ENCODE measurements at places on chromosomes 7 and 10. TPM values are rescaled to one million over a fixed set of nuclear protein-coding genes. Genes with fewer than 3 reads are reported as not detected.

GRCh38 chr7:96320442-96320841 is 1.5 kb downstream of the SLC25A13 start:
- no peak for DNase-seq

Gene CC2D2B
- 1.0 TPM for total RNA-seq

GRCh38 chr10:91610919-91611318 is 22.0 kb downstream of the PPP1R3C start:
- DNase-seq: no peak

DNA sequence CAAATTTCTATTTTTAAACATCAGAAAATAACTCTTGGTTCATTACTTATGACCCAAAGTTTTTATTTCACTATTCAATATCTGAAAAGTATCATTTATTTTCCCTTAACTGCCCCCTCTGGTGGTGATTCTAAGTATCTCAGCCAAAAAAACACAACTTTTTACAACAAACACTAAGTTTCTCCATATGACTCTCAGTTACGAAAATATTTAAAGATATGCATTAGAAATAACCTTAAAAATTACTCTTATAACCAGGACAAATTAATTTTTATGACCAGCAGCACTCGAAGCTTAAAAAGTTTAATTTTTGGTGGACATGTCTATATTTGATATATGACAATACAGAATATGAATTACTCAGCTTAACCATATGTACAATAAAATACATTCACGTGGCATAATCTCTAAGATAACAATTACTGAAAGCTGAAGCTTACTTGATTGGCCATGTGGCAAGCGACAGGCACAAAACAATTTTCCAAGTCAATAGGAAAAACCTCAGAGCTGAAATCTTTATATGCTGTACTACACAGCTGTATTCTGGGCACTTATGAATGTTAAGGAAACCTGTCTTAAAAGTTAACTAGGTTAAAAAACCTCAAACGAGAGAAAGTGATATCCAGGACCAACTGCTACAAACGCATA is 2.3 kb downstream of the HNRNPA2B1 start:
- no peak for DNase-seq

DNA sequence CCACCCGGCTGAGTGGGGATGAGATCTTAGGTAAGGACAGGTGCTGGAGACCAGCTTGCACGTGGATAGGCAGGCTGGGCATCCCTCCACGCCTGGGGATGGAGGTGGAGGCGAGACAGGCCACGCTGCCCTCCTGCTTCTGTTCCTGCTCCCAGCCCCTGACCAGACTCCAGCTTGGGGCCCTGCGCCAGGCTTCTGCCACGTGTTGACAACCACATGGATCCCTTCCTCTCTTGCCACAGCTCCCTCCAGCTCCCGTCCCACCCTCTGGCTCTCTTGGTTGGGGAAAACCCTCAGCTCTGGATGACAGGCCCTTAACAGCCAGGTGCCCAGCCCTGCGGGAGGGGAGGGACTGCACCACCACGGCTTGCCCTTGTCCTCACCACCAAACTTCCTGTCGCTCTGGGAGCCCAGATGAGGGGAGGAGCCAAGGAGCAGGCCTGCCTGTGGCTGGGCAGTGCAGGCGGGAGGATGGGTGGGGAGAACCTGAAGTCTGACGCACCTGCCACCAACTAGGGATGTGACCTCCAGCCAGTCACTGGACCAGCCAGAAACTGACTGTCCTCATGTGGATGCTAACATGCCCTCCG is 36.0 kb downstream of the KCNH2 start:
- DNase-seq: no peak

DNA sequence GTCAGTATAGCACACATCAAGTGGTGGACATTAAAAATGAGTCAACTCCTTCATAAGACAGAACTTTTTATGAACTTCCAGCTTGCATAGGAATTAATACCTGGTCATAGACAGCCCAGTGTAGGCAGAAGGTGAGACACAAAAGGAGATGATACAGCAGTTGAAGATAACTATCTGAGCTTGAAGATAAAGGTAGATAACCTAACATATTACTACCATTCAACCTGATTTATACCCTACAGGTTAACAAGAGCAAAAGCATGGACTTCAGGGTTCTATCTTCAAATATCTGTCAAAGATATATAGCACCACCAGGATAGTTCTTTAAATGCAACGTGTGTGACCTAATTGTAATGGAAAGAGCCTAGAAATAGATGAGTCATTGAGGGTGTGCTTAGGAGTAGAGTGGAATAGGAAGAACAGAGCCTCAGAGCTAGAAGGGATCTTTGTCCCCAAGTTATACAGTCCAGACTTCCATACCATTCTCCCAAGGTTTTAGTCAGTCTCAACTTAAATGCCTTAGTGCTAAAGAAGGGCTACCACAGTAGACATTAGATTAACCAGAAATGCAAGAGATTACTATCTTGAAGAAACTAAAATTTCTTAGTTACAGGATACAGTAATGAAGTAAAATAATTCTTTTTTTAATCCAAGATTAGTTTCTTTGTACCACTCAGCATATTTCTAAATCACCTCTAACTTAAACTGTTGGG is 9.2 kb downstream of the ZNF800 start:
- no peak for DNase-seq

- DNase-seq: no peak
Measured at GRCh38 chr7:28955356-28955717, 2.8 kb downstream of the TRIL start.

DNA sequence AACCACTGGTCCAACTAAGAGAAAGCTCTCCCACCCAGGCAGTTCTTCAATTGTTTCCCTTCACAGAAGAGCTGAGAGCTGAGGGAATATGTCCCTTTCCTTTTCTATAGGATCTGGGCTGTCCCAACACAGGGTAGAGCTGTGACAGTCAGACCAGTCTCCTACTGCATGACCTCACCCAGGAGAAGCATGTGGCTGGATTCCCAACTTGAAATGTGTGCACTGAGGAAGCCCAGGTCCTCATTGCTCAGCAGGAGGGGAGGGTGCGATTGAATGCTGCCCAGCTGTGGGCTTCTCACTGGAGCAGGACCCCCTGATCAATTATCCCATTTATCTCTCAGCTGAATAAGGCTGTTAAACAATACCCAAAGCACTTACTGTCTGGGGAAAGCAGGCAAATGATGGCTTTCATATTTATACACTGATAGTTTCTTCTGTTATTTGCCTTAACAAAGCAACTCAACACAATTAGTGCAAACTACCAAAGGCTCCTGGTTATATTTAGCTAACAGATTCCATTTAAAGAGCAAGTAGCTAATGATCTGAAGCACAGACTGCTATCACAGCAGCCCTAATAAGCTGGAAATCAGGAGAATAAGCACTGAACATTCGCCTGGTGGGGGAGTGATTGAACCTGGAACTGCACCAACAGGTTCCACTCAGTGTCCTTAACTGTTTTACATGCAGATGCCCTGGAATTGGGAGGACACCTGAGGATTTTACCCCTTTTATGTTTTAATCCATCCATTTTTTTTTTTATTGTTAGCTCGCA is 508.8 kb downstream of the CCSER2 start:
- DNase-seq: no peak

Gene GLUD1
- total RNA-seq: 91.4 TPM

GRCh38 chr7:121954803-121955202 is 81.8 kb downstream of the PTPRZ1 start:
- DNase-seq: no peak

- DNase-seq: no peak
Measured at GRCh38 chr7:18174996-18175395, 147.3 kb upstream of the PRPS1L1 start.

Gene CYP2C9
- 0.18 TPM for total RNA-seq

GRCh38 chr10:5557799-5558771 is 33.3 kb downstream of the CALML3 start:
- DNase-seq: no peak

DNA sequence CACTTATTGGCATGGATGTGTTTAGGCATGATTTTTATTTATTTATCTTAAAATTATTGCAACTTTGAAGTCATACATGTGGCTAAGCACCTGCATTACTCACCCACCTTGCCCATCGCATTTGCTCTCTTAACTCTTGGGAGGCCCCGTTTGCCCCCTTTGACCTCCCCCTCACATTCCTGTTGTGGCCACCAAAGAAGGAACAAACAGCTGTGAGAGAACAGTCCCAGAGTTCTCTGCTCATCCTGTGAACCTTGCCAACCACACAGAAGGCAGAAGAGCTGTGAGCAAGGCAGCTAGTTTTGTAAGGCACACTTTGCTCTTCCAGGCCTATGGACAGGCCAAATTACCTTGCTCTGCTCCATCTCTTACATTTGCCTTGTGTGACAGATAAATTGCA is 23.6 kb upstream of the FGL2 start:
- no peak for DNase-seq

GRCh38 chr7:37441386-37441760 is 7.3 kb downstream of the ELMO1 start:
- no peak for DNase-seq

DNA sequence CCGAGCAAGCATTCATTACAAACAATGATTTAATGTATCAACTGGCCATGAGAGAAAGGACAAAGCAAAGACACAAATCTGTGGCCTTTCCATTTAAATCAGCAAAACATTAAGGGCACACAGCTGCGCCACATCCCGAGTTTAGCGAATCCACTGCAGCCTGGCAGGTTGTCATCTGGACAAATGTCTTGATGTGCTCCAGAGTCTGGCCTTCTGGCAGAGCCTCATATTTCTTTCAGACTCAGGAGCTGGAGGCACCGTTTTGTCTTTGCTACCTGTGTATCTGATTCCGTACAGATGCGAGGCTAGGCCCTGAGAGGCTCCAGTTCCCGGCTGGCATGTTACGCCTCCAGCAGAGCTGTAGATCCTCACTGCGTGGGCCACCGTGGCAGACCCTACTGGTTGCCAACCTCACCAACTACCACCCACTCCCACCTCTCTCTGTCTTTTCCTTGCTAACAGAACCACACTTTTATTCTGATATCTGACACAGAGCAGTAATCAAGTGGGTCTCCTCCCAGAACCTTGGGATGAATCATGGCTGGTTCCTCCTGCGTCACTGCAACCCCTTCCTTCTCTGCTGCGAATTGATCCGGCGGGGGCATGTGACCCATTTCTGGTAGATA is 40.9 kb upstream of the EFCAB10 start:
- DNase-seq: no peak

- DNase-seq: no peak
Measured at GRCh38 chr7:143407287-143408251, 1.1 kb downstream of the EPHA1 start.

Gene GLI3
- total RNA-seq: 8.1 TPM

Gene ACSL5
- 14.4 TPM for total RNA-seq

DNA sequence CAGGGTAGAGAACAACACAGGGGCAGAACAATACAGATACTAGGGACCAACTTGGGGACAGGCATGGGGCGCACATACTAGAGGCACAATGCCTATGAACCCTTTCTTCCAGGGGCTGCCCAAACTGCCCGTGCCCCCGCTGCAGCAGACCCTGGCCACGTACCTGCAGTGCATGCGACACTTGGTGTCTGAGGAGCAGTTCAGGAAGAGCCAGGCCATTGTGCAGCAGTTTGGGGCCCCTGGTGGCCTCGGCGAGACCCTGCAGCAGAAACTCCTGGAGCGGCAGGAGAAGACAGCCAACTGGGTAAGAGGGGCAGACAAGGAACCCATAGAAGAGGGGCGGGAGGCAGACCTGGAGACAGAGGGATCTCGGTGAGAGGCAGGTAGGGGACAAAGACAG is 5.8 kb downstream of the CHAT start:
- DNase-seq: no peak

DNA sequence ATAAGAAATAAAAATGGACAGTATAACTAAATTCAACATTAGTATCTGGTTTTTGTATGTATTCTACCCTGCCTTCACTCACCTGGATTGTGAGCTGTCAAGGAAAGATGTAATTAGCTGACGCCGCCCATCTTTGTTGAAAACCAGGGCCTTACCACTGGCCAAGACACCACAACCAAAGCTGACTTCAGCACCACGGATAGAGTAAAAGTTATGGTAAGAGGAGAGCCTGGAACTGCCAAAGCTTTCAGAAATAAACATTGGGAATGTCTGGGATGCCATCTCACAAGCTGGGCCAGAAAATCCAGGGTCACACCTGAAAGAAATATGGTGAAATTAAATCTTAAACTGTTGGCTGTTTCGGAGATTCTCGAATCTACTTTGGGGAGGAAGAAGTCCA is 190.1 kb upstream of the SLC26A5 start:
- no peak for DNase-seq

- DNase-seq: peak; percentile 79
Measured at GRCh38 chr10:49177391-49178355, 10.5 kb downstream of the TMEM273 start.

Gene PON3
- 1.6 TPM for total RNA-seq

Gene SFRP4
- total RNA-seq: 3.0 TPM

GRCh38 chr7:137998250-137998649 is 3.6 kb downstream of the CREB3L2 start:
- DNase-seq: no peak

DNA sequence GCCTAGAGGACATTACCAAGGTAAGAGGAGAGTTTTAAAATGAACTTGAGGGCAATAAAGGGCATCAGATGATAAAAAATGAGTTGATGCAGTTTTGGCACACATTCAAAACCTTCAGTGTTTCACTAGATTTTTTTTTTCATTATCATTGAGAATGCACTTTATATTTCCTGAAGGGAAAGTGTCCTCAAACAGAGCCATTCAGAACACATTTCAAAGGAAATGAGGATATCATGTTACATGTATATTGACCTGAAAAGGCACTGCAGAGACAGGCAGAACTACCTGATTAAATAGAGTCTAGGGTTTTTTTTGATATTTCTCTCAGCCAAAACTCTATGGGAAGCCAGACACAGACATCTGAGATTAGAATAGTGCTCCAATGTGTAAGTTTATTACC is 454.0 kb downstream of the NEBL start:
- DNase-seq: no peak

Gene CTAGE15
- total RNA-seq: not detected

Gene MEST
- 68.0 TPM for total RNA-seq

Gene CALHM1
- total RNA-seq: not detected

Gene CYP2E1
- 1.3 TPM for total RNA-seq

Gene PSMC2
- total RNA-seq: 105 TPM

DNA sequence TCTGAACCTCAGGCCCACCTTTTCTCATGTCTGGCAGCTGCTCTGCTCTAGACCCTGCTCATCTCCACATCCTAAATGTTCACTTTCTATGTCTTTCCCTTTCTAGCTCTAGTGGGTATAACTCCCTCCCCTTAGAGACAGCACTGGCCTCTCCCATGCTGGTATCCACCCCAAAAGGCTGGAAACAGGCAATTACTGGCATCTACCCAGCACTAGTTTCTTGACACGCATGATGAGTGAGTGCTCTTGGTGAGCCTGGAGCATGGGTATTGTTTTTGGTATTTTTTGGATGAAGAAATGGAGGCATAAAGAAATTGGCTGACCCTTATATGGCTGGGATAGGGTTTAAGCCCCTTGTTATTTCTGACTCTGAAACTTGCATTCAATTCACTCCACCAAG is 156.0 kb downstream of the EGFR start:
- no peak for DNase-seq

GRCh38 chr7:148661471-148661870 is 37.2 kb upstream of the CUL1 start:
- no peak for DNase-seq

Gene STEAP2
- total RNA-seq: 28.2 TPM

Gene H2BK1
- not detected for total RNA-seq

Gene SHOC2
- 49.4 TPM for total RNA-seq

GRCh38 chr10:49264177-49264677 is 34.7 kb upstream of the C10orf71 start:
- no peak for DNase-seq

Gene CHST15
- total RNA-seq: 17.8 TPM

Gene CFAP46
- 1.2 TPM for total RNA-seq

Measured in left cardiac atrium (tissue), 4 donors.